Memory B cell (primary cell): ENCODE measurements at places on chromosomes 13 and 19.
A peak's percentile ranks its signal among the peaks of the same experiment; 100 is the strongest.

DNA sequence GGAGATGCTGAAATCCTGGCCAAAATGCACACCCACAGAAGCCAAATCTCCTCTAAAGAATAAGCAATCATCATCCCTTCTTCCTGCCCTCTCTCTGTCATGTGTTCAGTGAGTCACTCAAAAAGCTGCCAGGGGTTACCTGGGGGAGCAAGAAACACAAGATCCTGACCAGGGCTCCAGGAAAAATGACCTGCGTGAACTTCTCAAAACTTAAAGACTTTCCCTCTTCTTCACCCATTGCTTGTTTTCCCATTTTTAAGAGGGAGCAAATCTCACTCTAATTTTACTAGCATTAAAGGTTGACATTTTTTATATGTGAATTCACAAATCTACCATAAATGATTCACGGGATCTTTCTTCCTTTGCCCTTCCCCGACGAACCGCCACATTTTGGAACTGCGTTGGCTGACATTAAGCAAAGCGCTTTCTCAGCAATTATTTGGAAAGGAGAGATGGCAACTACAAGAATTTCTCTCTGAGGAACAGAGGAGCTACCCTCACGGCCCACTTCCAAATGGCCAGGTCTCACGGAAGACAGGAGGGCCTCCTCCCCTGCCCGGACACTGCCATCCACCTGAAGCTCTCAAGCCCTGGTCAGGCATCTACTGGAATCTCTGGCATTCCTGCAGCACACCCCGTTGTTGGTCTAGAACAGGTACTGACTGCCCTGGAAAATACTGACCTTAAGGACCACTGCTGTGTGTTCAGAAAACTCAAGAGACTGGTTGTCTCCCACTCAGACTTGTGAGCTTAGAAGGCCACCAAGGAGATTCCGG lies 14.2 kb downstream of the TSHZ3 start:
- H3K27me3 ChIP-seq, result peaks cover 6% of the 10 kb centered on the region
- no peaks in the 10 kb centered on the region for H3K36me3 ChIP-seq
- no peak overlapping the region for H3K4me3 ChIP-seq
- H3K27ac ChIP-seq, result no peak overlapping the region

GRCh38 chr13:44040818-44041100 lies 161.1 kb downstream of the LACC1 start:
- no peak for DNase-seq
- no peaks in the 10 kb centered on the region for H3K4me1 ChIP-seq
- peaks cover 7% of the 10 kb centered on the region for H3K27me3 ChIP-seq

DNA sequence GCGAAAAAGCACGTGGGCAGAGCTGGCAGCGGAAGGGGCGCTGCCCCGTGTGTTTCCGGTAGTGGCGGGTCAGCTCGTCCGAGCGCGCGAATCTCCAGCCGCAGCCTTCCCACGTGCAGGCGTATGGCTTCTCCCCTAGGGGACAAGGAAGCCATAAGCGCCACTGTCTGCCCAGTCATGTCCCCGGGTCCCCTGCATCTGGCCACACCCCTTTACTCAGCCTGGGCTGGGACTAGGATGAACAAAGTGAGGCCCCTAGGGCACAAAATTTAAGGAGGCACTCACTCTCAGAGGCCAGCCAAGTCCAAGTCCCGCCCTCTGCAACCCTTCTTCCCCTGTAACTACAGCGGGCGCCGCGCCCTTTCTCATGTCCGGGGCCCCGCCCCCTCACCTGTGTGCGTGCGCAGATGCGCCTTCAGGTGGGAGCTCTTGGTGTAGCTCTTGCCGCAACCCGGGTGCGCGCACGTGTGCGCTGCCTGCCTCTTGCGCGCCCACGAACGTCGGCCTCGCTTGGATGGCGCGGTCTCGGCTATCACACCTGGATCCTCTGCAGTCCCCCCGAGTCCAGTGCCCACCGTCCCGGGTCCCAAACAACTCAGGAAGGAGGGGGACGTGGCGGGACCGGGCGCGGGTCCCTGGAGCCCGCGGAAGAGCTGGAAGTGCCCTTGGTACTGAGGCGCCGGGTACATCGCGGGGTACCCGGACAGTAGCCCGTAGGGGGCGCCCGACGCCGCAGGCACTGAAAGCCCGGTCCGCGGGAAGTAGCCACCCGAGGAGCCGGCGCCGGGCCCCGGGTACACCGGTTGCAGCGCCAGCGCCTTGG lies 1.9 kb downstream of the KLF1 start:
- peaks cover 7% of the 10 kb centered on the region for H3K4me1 ChIP-seq
- no peaks in the 10 kb centered on the region for H3K27me3 ChIP-seq
- no peaks in the 10 kb centered on the region for H3K36me3 ChIP-seq
- peak overlapping the region; percentile 86 for H3K4me3 ChIP-seq
- DNase-seq, result peak; percentile 80

DNA sequence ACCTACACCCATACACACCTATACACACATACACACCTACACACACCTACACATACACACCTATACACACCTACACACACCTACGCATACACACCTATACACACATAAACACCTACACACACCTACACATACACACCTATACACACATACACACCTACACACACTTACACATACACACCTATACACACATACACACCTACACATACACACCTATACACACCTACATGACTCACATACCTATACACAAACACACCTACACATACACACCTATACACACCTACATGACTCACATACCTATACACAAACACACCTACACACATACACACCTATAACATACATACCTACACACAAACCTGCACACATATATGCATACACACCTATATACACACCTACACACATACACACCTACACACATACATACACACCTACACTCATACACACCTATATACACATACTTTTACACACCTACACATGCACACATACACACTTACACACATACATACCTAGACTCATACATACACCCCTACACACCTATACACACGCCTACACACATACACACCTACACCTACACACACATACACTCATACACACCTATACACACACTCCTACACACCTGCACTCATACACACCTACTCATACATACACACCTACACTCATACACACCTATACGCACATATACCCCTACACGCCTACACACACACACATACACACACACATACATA lies 286.7 kb upstream of the MAB21L1 start:
- H3K27ac ChIP-seq, result no peak overlapping the region
- no peaks in the 10 kb centered on the region for H3K36me3 ChIP-seq
- H3K4me3 ChIP-seq, result no peak overlapping the region
- no peaks in the 10 kb centered on the region for H3K4me1 ChIP-seq

GRCh38 chr19:28239270-28239669 lies 973.7 kb downstream of the UQCRFS1 start:
- H3K27me3 ChIP-seq, result no peaks in the 10 kb centered on the region
- H3K4me3 ChIP-seq, result no peak overlapping the region
- no peak overlapping the region for H3K27ac ChIP-seq

GRCh38 chr13:111949311-111949710 lies 117.6 kb upstream of the SOX1 start:
- peaks cover 3% of the 10 kb centered on the region for H3K27me3 ChIP-seq
- H3K36me3 ChIP-seq, result no peaks in the 10 kb centered on the region
- no peak overlapping the region for H3K4me3 ChIP-seq
- DNase-seq, result no peak
- no peak overlapping the region for H3K27ac ChIP-seq

DNA sequence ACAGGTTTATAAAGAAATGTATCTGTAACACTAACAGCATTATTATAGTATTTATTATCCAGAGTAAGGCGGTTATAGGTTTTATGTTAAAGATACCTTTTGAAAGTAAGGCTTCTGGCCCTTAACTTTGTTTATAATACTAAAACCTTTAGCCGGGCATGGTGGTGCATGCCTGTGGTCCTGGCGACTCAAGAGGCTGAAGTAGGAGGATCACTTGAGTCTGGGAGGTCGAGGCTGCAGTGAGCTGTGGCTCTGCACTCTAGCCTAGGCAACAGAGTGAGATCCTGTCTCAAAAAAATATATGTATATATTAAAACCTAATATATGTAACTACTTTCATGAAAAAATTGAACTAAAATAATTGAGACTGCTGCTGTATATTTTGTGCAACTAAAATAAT lies 98.7 kb upstream of the KLF5 start:
- no peak for DNase-seq
- no peak overlapping the region for H3K4me3 ChIP-seq
- no peak overlapping the region for H3K27ac ChIP-seq
- peaks cover 8% of the 10 kb centered on the region for H3K4me1 ChIP-seq

- peaks cover 18% of the 10 kb centered on the region for H3K27me3 ChIP-seq
- no peak for DNase-seq
- peaks cover 4% of the 10 kb centered on the region for H3K4me1 ChIP-seq
Observed at GRCh38 chr13:26919311-26919710, 158.7 kb upstream of the GPR12 start.

GRCh38 chr13:41603917-41604316 lies 146.6 kb downstream of the RGCC start:
- H3K27me3 ChIP-seq, result no peaks in the 10 kb centered on the region
- H3K27ac ChIP-seq, result no peak overlapping the region
- no peaks in the 10 kb centered on the region for H3K4me1 ChIP-seq
- peaks cover 39% of the 10 kb centered on the region for H3K36me3 ChIP-seq
- DNase-seq, result no peak

GRCh38 chr13:26095338-26095737 lies 43.5 kb upstream of the SHISA2 start:
- H3K27ac ChIP-seq, result no peak overlapping the region
- no peaks in the 10 kb centered on the region for H3K4me1 ChIP-seq
- no peak for DNase-seq
- peaks cover 5% of the 10 kb centered on the region for H3K27me3 ChIP-seq

- peak overlapping the region; percentile 60 for H3K4me3 ChIP-seq
- peaks cover 2% of the 10 kb centered on the region for H3K27me3 ChIP-seq
- no peak overlapping the region for H3K27ac ChIP-seq
Observed at GRCh38 chr19:29880498-29881081, 61.4 kb upstream of the URI1 start.

DNA sequence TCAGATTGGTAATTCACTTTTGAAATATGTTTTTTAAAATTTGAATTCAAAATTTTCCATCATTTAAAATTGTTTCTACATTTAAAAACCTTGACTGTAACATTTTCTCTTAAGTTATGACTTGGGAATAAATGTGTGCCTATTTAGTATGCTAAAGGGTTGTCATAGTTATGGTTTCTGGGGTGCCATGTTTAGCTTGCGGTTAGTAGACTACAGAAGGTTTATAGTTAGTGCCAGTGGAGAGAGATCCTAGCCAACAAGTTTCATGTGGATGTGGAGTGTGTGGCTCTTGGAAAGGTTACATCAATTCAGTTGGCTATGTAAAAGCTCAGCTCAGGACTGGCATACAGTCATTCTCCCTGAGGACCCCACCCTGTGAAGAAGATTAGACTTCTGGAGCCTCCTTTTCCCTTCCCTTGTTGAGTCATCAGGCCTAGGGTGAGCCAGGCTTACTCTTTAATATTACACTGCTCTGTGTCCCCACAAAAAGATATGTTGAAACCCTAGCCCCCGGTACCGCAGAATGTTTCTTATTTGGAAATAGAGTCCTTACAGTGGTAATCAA lies 20.4 kb downstream of the LMO7 start:
- DNase-seq, result no peak
- no peak overlapping the region for H3K4me3 ChIP-seq
- H3K27ac ChIP-seq, result no peak overlapping the region
- no peaks in the 10 kb centered on the region for H3K27me3 ChIP-seq

DNA sequence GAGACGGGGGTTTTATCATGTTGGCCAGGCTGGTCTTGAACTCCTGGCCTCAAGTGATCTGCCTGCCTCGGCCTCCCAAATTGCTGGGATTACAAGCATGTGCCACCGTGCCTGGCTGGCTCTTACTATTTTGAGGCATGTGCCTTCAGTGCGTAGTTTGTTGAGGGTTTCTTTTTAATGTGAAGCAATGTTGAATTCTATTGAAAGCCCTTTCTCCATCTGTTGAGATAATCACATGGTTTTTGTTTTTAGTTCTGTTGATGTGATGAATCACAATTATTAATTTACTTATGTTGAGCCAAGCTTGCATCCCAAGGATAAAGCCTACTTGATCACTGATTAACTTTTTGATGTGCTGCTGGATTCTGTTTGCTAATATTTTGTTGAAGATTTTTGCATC lies 290.9 kb downstream of the KCNRG start:
- peaks cover 3% of the 10 kb centered on the region for H3K4me1 ChIP-seq
- H3K27me3 ChIP-seq, result peaks cover 4% of the 10 kb centered on the region
- no peak for DNase-seq
- H3K27ac ChIP-seq, result no peak overlapping the region

DNA sequence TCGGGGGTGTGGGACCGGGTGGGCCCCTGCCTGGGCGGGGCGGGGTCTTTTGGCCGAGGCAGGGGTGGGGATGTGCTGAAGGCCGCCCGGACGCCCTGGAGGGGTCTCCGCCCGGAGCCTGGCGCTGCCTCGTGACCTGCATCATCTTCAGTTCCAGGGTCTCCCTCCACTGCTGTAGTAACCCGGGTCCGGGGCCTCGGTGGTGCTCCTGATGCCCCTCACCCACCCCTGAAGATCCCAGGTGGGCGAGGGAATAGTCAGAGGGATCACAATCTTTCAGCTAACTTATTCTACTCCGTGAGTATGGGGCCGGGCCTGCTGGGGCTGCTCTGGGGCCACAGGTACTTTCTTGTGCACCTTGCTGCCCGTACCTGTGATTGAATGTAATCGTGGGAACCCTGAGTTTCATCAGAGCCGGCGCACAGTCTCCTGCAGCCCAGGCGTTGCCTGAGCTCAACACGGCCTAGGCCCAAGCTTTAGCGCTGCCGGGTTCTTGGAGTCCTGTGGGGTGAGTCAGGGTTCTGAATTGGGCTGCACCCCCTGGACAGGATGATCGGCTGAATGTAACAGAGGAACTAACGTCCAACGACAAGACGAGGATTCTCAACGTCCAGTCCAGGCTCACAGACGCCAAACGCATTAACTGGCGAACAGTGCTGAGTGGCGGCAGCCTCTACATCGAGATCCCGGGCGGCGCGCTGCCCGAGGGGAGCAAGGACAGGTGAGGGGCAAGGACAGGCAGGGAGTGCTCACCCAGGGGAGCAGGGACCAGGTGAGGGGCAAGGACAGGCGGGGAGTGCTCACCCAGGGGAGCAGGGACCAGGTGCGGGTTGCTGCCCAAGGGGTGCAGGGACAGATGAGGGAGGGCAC lies 10.5 kb downstream of the PEAK3 start:
- H3K27me3 ChIP-seq, result no peaks in the 10 kb centered on the region
- peak overlapping the region; percentile 96 for H3K4me3 ChIP-seq
- no peak for DNase-seq
- peaks cover 36% of the 10 kb centered on the region for H3K4me1 ChIP-seq

- H3K27ac ChIP-seq, result no peak overlapping the region
- no peak overlapping the region for H3K4me3 ChIP-seq
- H3K27me3 ChIP-seq, result no peaks in the 10 kb centered on the region
- H3K4me1 ChIP-seq, result no peaks in the 10 kb centered on the region
Observed at GRCh38 chr13:107124129-107124718, 556.3 kb upstream of the ARGLU1 start.
